ENCODE measurements at places on chromosomes 2 and 18.

DNA sequence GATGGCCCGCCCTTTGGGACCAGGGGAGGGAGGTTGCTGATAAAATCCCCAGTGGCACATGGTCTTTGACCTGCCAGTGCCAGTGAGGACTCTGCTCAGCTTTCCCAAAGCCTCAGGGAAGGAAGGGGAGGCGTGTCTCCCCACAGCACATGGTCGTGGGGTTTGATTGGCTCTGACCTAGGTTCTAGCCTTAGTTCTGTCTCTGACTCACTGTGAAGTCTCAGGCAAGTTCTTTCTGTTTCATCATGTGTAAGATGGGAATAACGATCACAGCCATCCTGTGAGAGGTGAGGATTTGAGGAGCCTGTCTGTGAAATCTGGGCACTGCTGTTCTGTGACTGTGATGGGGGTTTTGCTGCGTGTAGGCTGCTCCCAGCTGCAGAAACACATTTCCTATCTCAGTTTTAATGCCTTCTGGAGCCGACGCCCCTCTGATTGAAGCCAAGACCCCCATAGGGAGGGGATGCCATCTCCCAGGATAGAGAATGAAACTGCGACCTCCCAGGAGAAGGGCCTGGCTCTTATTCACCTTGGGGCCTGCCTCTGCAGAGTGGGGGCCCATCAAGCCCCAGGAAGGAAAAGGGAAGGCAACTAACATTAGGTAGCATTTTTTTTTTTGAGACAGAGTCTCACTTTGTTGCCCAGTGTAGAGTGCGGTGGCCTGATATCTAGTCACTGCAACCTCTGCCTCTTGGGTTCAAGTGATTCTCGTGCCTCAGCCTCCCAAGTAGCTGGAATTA lies 84.0 kb downstream of the DDX1 start:
- no peak for DNase-seq

DNA sequence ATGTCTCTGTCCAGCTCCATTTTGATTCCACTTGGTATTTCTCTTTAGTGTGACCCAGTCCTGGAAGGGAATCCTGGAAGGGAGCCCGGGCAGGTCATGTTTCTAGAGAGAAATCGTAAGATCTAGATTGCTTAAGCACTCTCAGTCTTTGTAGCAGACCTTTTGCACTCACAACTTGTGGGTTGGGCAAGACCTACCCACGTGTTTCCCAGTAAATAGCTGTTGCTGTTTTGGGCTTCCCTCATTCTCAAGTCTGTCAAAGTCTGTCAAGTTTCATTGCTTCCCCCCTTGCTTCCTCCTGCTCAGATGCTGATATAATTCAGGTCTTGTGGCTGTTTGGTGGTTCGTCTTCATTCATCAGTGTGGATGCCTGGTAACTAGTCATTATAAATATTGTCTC lies 17.4 kb upstream of the NEMP2 start:
- no peak for DNase-seq

- DNase-seq, result no peak
These were observed 94.0 kb upstream of the ACVR1C start for GRCh38 chr2:157722580-157723234.

GRCh38 chr2:134657650-134658250 lies 61.0 kb downstream of the TMEM163 start:
- DNase-seq, result no peak

- DNase-seq, result no peak
These were observed 15.7 kb upstream of the TTC39C start for GRCh38 chr18:23998820-23999219.

Measured in activated CD4-positive, alpha-beta T cell treated with anti-CD3 and anti-CD28 coated beads, Interleukin-2, Interleukin-4, amounts not matched to agents 100 ng/mL and 50 ng/mL, durations not matched to agents 16 hours and 8 hours (primary cell).